ENCODE measurements at places on chromosomes 12 and 14.

GRCh38 chr12:19482551-19483109 is 43.3 kb downstream of the AEBP2 start:
- DNase-seq = no peak

DNA sequence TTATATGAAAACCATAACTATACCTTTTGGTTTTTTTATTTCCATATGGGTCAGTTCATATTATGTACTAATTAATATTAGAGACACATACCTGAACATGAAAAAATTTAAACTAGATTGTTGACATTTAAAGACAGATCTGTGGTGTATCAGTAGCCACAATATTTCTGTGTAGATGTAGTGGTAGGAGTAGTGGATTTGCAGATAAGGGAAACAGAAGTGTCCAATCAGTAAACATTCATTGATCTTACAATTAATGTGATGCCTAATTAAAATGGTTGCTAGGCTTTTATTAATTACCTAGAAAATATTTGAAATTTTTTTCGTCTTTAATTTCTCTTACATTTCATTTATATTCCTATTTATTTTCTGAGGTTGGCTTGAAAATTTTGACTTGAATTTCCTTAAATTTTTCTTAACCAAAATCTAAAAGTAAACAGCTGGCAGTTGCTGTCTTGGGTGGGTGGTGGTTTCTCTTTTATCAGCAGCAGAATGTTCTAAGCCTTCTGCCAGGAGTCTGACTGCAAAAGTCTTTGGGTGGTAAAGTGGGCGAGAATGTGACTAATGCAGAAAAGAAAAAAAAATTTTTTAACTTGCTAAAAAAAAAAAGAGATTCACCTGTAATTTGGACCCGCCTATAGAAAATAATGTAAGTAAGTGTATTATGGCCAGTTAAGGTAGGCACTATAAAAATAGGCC is 2.4 kb downstream of the FGFR1OP2 start:
- no peak for DNase-seq

- DNase-seq = no peak
Measured at GRCh38 chr12:42982828-42983227, 393.3 kb upstream of the PRICKLE1 start.

- DNase-seq = no peak
Measured at GRCh38 chr14:63933110-63933509, 80.3 kb downstream of the SYNE2 start.

DNA sequence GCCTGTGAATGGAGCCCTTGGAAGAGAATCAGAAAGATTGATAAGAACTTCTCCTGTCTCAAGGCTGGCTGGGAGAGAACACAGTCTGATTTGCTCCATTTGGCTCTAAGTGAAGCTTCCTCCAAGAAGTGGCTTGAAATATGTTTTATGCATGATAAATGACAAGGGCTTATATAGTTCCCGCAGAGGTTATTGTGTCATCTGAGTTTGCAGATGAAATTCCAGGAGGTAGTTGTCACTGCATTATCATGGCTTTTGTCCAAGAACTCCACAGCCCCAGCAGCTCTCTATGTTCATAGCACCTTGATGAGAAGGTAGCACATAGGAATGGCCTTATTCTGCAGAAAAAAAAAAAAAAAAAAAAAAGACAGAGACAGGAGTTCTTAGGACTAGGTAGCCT is 108.5 kb downstream of the DACT1 start:
- DNase-seq = no peak

DNA sequence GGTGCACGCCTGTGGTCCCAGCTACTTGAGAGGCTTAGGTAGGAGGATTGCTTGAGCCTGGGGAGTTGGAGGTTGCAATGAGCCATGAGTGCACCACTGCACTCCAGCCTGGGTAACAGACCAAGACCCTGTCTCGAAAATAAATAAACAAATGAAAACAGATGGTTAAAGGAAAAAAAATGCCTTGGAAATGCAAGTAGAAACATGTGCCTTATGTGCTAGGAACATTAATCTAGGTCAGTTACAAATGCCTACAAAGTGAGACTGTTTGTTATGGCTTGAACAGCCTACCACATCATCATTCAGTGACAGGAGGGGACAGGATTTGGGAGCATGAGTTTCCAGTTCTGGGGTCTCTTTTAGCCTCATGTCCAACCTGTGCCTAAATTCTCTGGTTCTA is 52.4 kb upstream of the BCAT1 start:
- no peak for DNase-seq

DNA sequence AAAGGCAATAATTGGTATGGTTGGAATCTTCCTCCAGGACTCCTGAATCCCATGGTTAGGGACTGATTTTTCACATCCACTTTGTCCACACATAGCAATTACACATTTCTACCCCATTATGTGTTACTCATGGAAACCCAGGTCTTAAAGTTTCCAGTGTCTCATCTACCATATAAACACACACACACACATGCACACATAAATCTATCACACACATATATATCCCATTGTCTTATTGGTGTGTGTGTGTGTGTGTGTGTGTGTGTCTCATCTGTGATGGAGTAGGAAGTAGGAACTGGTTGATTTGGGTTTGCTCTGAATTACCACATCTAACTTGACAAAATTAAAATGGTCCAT is 525.4 kb downstream of the FUT8 start:
- no peak for DNase-seq

- DNase-seq = no peak
Measured at GRCh38 chr14:85281921-85282320, 248.0 kb upstream of the FLRT2 start.

DNA sequence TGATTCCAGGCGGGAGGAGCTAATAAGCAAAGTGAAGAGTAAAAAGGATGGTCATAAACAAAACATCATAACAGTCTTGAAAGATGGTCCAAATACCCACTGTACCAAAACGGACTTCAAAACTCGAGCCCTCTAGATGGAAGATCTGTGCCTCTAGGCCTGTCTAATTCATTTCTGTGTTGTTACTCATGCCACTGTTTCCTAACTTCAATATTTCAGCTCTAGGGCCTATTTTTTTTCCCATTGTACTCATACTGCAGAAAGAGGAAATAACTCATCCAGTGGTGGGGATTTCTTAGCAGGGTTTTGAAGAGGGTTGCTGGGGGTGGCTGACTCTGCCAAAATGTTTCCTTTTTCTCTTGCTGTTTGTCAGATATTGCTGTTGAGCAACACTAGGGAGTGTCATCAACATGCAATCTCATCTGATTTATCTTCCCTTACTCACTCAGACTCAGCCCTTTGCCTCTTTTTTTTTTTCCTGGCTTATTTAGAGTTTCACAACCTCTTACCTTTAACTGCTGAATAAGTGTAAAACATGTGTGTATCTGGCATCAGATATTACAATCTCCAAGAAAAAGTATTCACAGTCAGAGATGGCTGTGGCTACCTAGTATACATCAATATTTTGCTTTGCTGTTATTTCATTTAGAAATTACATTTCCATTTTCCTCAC is 189.6 kb downstream of the DUSP6 start:
- DNase-seq = no peak

Measured in right forelimb (tissue), 1 donor.